A375 (cell line): ENCODE measurements at places on chromosomes 5 and 9. TPM values are rescaled to one million over a fixed set of nuclear protein-coding genes. Genes with fewer than 3 reads are reported as not detected.

The PBX3 gene
- total RNA-seq: 43.5 and 48.5 TPM in 2 replicates

The ECSCR gene
- 1.2 TPM in 1 of 2 replicates, not detected in the other for total RNA-seq

The SLC27A4 gene
- total RNA-seq: 24.0 and 24.8 TPM in 2 replicates

The PROP1 gene
- total RNA-seq: not detected in 2 replicates

The PTPRD gene
- total RNA-seq: 8.1 and 9.4 TPM in 2 replicates

The NFIB gene
- total RNA-seq: 30.9 and 51.1 TPM in 2 replicates

The SLC46A2 gene
- total RNA-seq: not detected in 2 replicates

The PIP5KL1 gene
- total RNA-seq: 2.7 and 6.8 TPM in 2 replicates

The IFNA13 gene
- total RNA-seq: not detected in 2 replicates

The UNC5A gene
- not detected in 2 replicates for total RNA-seq

The BTNL8 gene
- 0.57 and 0.72 TPM in 2 replicates for total RNA-seq

The CXCL14 gene
- total RNA-seq: 0.11 TPM in 1 of 2 replicates, not detected in the other

The ANKDD1B gene
- total RNA-seq: 0.11 and 0.64 TPM in 2 replicates

The INSL6 gene
- not detected in 2 replicates for total RNA-seq

The MAMDC2 gene
- 0.04 and 0.05 TPM in 2 replicates for total RNA-seq

The APBA1 gene
- 0.11 TPM in 1 of 2 replicates, not detected in the other for total RNA-seq

The BDP1 gene
- total RNA-seq: 22.5 and 23.7 TPM in 2 replicates

The EIF4E1B gene
- not detected in 2 replicates for total RNA-seq

The CYSRT1 gene
- 0.29 and 0.98 TPM in 2 replicates for total RNA-seq

The CLTB gene
- total RNA-seq: 131 and 132 TPM in 2 replicates

The CDC14B gene
- 8.8 and 8.9 TPM in 2 replicates for total RNA-seq

The GHR gene
- 1.1 and 1.4 TPM in 2 replicates for total RNA-seq

The TXNDC8 gene
- total RNA-seq: not detected in 2 replicates
